Activated CD4-positive, alpha-beta T cell treated with anti-CD3 and anti-CD28 coated beads, Interleukin-2, amount 50 U/mL, for 24 hours (primary cell): ENCODE measurements at places on chromosomes 7 and 10.

- no peak for DNase-seq
Measured at GRCh38 chr7:149797771-149798170, 24.4 kb upstream of the ZNF467 start.

DNA sequence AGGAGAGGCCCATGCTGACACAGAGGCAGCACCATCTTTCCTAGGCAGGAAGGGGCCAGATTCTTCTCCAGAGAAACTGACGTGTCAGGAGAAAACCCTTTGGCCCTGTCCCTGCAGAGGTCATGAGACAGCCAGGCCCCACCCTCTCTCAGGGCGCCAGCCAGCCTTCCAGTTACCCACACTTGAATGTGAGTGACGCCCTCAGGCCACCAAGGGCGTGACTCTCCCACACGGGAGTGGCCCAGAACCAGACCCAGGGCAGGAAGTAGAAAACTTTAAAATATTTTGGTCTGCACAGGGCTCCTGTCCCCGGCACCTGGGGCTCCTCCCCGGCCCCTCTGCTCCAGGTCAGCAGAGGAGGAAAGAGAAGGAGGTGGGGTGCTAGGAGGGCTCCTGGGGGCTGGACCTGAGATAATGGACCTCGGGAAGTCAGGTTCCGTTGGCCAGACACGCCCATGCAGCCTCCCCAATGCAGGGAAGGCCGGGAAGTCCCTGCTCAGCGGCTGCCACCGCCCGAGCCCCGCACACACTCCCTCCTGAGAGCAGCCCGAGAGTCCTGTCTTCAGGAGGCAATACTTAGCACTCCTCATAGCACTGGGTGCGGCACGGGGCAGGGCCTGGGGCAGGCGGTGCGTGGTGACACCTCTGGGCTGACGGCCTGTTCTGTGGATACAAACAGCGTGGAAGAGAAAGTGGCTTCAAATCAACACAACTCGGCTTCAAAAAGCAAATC, 67.0 kb upstream of the CFAP46 start:
- no peak for DNase-seq

DNA sequence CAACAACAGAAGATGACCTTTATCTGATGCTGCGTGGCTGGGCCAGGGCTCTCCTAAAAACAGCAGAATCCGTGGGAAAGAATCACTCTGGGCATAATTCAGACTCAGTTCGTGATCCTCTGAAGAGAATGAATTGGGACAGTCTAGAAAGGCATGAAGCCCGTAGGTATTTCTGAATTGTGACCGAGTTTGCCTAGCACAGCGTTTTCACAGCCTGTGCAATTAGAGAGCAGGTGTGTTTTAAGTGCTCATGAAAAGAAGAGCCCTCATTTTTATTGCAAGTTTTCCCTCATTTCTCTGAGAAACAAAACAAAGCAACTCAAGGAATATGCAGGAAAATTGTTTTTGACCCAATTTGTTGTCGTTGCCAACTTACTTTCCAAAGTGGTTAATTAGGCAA, 366.2 kb downstream of the WDR11 start:
- DNase-seq = no peak

DNA sequence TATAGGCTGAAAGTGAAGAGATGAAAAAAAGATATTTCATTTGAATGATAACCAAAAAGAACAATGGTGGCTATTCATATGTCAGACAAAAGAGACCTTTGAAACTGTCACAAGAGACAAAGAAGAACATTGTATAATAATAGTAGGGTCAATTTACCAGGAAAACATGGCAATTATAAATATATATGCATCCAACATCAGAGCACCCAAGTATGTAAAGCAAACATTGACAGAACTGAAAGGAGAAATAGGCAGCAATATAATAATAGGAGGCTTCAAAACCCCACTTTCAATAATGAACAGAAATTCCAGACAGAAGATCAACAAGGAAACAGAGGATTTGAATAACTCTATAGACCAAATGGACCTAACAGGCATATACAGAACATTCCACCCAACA, 876.2 kb downstream of the GRID1 start:
- no peak for DNase-seq

DNA sequence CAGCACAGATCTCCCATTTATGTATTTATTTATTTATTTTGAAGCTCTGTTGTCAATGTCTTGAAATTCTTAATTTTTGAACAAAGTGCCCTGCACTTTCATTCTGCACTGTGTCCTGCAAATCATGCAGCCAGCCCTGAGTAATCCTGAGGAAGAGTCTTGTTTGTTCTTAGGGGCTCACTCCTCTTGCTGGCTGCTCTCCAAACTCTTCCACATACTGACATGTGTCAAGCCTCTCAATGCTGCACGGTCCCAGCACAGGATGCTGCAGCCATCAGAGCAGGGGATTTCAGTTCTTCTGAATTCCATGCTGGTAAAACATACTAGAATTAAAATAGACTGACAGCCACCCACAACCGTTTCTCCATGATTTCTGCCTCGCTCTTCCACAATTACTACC, 207.2 kb downstream of the PARD3 start:
- no peak for DNase-seq

GRCh38 chr7:123604739-123605138, 3.1 kb downstream of the ASB15 start:
- no peak for DNase-seq

GRCh38 chr7:104852386-104852785, 161.6 kb upstream of the KMT2E start:
- DNase-seq = no peak

DNA sequence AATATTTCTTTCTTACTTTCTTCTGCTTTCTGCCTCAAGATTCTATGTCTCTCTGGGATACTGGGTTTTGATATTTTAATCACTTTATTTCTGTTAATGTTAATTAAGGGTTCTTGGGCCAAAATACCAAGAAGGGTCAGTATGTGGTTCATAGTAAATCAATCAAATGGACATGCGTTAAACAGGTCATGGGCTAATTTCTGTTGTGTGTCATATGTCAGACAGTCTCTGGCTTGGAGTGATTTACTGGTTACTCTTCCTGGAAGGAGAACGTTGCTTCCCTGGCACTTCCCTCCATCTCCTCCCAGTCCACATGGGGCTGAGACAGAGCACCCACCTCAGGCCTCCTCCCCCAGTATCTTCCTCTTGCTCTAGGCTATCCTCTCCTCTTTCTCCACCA, 489.1 kb downstream of the SUGCT start:
- no peak for DNase-seq

DNA sequence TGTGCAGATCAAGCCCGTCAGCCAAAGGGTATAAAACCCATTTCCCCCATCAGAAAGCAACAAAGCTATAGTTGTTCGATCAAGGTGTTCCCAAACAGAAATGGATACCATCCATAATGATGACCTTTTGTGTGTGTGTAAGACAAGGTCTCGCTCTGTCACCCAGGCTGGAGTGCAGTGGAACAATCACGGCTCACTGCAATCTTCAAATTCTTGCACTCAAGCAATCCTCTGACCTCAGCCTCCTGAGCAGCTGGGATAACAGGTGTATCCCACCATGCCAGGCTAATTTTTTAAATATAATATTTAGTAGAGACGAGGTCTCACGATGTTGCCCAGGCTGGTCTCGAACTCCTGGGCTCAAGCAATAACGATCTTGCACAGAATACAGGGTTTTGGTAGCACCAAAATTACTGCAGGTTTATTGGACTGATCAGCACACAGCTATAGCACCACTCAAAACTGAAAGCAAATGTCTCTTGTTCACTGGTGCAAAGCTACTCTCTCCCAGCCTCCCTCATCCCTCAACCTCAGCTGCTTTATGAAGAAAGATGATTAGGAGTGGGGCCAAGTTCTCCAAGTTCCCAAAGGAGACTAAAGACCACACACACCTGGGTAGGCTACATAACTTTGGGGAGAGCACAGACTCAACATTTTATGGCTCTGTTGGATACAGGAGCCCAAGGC, 80.5 kb downstream of the ABI1 start:
- no peak for DNase-seq

DNA sequence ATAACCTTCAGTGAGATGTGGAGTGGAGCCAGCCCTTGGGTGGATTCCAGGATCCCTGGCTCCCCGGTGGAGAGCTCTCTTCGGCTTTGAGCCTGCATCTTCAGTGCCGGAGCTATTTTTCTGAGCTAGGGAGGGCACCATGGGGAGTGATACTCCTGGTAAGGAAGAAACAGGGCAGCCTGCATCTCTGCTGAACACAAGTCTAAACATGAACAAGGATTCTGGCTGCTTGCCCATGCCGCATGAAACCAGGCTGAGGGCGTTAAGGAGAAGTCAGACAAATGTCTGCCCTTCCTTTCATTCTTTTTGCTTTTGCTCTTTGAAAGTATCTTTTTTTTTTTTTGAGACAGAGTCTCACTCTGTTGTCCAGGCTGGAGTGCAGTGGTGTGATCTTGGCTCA, 60.4 kb downstream of the EVX1 start:
- DNase-seq = no peak

DNA sequence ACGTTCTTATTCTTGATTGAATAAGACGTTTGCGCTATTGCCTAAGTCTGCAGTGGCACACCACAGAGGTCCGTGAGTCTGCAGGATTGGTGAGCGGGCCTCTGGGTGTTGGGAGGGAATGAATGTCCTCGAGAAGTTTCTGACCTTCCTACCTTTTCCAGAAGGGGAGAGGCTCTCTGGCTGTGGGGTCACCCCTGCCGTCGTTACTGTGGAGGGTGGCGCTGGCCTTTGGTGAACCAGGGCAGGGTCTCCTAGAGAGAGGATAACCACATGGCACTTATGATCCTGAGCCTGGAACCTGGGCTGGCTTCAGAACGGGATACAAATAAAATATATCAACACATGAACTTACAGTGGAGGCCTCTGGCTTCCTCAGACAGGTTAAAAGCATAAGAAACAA, 13.8 kb downstream of the IL15RA start:
- no peak for DNase-seq

DNA sequence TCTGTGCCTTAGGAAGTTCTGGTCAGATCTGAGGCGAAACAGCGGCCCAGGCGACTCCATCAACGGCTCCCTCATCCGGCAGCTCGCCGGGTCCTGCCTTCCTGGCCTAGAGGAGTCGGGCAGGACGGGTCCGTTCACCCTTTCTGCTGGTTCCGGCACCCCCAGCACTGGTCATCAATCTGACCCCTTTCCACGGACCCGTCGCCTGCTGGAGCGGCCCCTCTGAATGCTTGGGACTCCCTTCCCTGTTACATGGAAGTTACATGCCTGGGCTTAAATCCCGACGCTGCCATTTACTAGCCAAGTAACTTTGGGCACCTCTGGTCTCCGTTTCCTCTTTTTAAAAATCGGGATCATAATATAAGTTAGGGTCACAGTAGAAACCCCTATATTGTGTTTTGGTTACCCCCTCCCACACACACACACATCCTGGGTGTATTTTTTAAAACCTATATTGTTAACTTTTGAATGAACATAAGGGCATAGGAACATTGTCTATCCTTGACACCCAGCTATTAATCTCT, 607 bp upstream of the GGCT start:
- DNase-seq = no peak

- DNase-seq = no peak
Measured at GRCh38 chr10:61633665-61634064, 29.1 kb upstream of the CABCOCO1 start.

- no peak for DNase-seq
Measured at GRCh38 chr7:45070254-45070642, 18.5 kb downstream of the NACAD start.

GRCh38 chr10:63103971-63104409, 29.1 kb upstream of the NRBF2 start:
- DNase-seq = peak; percentile 11

DNA sequence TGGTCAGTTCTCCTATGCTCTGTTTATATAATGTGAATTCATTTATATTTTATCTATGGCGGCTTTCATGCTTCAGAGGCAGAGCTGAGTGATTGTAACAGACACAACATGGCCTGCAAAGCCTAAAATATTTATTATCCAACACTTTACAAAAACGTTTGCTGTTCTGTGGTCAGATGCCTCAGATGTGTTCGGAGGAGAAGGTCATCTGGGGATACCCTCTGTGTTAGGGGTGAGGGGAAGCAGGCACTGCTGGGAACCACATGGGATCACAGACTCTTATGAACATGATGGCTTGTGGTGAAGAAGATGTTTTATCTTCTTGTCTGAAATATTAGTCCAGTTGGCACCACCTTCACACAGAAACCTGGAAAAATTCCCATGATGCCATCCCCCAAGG, 203.4 kb downstream of the PHTF2 start:
- no peak for DNase-seq

- no peak for DNase-seq
Measured at GRCh38 chr10:55283031-55283430, 482.0 kb upstream of the PCDH15 start.

DNA sequence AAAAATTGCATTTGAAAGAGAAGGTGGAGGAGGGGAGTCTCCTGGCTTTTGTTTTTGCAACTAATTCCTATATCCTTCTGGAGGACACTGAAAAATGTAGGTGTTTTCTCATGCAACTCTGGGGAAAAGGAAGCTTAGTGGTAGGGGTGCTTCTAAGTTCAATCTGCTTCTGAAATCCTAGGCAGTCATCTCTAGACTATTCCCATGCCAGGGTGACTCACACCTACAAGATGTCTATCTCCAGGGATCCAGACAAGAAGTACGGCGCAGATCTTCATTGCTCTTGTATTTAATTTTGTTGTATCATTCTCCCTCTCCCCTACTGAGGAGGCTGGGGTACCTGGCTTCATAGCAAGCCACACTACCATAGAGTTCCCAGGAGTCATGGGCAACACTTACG, 258.8 kb downstream of the PHF14 start:
- DNase-seq = no peak

- DNase-seq = no peak
Measured at GRCh38 chr7:48084727-48085432, 4.2 kb upstream of the UPP1 start.

DNA sequence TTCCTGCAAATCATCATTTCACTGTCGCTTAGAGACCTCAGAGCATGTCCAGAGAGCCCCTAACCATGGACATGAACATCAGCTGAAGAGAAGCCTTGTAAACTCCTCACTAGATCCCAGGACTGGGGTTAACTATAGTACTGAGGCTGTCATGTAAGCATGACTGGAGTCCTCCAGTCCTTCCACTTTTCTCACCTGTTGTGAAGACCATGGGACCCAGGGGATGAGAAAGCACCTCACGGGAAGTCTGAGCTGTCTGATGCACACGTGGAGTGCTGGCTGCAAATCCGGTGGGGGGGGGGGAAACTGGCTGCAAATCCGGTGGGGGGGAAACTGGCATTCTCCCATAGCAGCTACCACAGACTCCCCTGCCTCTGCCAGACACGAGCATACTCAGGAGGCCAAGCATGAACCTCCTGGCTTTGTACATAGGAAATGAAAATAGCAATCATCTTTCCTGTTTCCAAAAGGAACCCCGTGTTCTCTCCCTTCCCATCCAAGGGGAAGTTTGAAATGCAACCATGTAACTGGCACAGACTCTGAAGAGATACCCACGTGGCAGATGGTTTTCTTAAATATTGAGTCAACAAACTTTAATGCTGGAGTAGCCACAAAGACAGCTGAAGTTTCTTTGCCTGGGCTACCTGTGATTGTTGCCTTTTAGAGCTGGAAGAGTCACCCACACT, 261.4 kb downstream of the ZMYND11 start:
- no peak for DNase-seq

- DNase-seq = no peak
Measured at GRCh38 chr10:133527771-133528271, 658 bp downstream of the CYP2E1 start.

- DNase-seq = no peak
Measured at GRCh38 chr7:135270577-135271254, 37.1 kb downstream of the STRA8 start.
